ENCODE measurements at places on chromosomes 13 and 19.

- DNase-seq = no peak
Measured at GRCh38 chr19:49116544-49116943, 2.4 kb downstream of the LIN7B start.

DNA sequence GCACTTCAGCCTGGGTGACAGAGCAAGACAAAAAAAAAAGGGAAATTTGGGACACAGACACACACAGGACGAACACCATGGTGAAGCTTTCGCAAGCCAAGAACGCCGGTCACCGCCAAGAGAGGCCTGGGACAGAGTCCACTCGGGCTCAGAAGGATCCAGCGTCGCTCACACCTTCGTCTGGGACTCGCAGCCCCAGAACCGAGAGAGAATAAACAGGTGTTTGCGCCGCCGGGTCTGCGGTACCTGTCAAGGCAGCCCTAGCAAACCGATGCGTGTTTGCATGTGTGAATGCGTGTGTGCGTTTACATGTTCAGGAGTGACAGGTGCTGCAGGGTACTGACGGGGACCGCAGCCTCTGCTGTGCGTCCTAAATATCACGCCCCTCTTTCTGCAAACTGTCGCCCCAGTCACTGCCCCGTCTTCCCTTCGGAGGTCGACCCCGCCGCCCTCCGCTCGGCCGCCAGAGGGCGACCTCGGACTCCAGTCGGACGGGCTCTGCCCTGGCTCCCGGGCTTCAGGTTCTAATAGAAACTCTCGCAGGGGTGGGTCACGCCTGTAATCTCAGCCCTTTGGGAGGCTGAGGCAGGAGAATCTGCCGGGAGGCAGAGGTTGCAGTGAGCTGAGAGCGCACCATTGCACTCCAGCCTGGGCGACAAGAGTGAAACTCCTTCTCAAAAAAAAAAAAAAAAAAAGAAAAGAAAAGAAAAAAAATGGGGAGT is 11.8 kb upstream of the CSNK1G2 start:
- peak; percentile 87 for DNase-seq

DNA sequence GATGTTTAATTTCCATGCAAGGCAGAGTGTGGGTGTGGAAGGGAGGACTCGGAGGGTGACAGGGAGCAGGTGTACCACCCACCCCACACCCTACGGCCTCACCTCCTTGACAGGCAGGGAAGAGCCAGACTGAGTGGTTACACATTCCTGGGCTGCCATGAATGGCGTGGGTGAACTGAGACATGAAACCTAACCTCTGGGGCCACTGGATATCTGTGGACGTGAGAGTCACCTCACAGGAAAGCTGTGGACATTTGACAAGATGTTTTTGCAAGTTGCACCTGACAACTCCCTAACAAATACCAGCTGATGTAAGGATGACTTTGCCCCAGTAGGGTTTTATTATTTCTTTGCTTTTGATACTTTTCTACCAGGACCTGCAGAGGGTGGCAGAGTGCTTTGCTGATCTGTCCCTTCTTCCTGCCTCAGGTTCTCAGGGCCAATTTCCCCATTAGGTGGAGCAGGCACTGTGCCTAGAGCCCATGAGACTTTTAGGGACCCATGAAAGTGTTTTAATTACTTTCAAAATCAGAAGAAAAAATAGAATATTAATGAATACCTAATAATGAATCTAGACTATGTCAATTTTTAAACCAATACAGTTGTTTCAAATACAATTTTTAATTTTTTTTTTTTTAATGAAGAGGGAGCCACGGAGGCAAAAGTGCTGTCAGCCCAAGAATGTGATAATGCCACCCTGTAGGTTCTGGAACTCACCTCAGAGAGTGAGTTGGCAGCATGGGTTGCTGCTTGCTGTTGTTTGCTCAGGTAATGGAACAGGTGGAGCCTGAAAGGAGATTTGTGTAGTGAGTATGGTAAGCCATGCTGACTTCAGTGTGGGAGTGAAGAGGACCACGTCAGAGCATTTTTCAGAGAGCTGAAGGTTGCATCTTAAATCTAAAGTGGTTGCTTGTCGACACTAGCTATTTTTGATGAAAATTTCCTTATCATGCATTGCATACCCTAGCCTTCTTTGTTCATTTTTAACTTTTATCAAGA is 58.0 kb upstream of the CYSLTR2 start:
- peak; percentile 61 for DNase-seq

- no peak for DNase-seq
Measured at GRCh38 chr19:10923260-10924112, 5.0 kb downstream of the YIPF2 start.

- DNase-seq = no peak
Measured at GRCh38 chr19:55131421-55131820, 14.0 kb upstream of the PPP1R12C start.

DNA sequence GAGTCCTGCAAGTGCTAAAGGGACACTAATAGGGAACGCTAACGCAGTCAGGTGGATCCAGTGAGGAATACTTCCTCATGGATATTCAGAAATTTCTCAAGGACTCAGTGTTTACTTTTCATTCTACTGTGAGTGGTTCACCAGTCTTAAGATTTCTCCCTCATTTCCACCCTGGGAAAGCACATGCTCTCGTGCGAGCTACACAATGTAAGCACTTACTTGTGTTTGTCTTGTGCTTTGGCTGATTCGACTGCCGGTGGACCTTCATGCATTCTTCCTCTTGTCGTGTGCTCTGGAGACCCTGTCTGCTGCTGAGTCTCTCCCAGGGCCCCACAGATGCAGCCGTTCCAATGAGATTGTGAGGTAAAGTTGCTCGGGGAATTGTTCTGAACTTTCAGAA is 180.1 kb downstream of the NUFIP1 start:
- DNase-seq = no peak

DNA sequence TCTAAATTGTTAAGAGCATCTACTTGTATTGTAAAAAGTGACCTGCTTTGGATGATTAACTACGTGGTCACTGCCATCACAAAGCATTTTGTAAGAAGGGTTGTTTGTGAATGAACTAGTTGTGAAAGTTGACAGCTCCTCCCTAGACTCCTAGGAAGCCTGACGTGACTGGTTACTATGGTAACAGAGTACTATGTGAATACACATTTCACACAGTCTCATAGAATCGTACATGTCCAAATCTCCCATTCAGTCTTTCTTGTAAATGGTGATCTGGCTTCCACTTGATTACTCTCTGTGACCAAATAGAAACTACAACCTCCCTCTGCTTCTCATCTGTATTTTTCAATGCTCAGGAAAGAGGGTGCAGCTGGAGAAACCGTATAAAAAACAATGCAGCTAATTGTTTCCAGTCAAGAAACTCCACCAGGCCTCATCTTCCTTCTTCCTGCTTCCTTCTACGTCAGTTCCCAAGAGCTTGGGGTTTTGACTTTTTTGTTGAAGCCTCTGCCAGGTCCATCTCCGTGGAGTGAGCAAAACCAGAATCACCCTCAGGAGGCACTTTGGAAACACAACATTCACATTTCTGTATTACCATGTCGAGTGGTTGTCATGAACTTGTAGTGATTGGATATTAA is 83.4 kb downstream of the GPC6 start:
- DNase-seq = no peak

GRCh38 chr13:110233951-110234280 is 73.0 kb downstream of the COL4A1 start:
- DNase-seq = no peak

DNA sequence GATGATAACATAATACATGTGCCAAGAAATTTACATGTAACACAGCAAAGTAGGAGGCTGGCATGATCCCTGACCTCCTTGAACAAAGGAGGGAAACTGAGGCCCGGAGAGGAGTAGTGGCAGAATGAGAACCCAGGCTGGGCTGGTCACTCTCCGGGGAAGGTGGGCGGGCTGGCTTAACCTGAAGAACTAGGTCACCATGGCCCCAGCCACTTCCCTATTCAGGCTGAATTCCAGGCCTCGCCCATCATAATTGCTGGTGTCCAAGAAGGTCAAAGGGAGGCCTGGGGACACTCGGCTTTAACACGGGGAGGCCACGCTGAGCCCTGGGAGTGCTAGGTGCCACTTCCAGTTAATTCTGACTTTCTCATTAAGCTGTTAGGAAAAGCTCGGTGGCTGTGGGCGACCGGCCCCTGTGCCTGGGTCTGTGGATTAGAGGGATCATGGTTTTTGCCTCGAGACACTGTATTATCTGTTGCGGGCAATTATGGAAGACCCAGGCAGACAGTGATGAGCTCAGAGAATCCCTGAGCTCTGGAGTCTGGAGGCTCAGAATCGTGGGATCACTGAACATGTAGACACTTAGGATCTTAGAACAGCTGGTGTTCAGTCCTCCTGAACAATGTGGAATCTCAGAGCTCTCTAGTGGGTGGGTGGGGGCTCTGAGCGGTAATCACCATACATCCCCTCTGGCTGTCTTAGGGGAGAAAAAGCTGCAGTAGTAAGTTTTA is 5.0 kb upstream of the TINCR start:
- DNase-seq = no peak

GRCh38 chr13:49370371-49370770 is 73.5 kb downstream of the CAB39L start:
- DNase-seq = no peak

GRCh38 chr19:53130506-53130905 is 2.2 kb downstream of the ZNF415 start:
- DNase-seq = no peak

GRCh38 chr13:111303559-111303958 is 16.9 kb upstream of the TEX29 start:
- DNase-seq = no peak

DNA sequence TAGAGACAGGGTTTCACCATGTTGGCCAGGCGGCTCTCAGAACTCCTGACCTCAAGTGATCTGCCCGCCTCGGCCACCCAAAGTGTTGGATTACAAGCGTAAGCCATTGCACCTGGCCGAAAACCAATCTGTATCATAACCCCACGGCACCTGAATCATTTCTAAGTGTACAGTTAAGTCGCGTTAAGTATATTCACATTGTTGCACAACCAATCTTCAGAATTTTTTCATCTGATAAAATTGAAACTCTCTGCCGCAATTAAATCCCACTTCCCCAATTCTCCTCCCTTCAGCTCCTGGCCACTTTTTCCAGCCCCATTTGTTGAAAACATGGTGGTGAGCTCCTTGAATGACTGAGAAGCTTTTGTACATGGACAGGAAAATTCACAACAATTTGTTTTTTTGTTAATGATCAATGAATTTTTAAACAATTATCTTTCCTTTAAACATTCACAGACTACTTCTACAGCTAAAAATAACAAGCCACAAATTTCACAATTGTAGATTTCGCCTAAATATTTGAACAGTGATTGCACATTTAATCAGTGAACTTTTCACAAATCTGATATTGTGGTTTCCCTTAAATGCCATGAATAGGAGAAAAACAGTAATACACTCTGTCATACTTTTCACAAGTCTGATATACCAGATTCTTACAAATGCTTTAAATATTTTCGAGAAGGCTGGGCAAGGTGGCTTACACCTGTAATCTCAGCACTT is 13.8 kb downstream of the FGF21 start:
- no peak for DNase-seq

DNA sequence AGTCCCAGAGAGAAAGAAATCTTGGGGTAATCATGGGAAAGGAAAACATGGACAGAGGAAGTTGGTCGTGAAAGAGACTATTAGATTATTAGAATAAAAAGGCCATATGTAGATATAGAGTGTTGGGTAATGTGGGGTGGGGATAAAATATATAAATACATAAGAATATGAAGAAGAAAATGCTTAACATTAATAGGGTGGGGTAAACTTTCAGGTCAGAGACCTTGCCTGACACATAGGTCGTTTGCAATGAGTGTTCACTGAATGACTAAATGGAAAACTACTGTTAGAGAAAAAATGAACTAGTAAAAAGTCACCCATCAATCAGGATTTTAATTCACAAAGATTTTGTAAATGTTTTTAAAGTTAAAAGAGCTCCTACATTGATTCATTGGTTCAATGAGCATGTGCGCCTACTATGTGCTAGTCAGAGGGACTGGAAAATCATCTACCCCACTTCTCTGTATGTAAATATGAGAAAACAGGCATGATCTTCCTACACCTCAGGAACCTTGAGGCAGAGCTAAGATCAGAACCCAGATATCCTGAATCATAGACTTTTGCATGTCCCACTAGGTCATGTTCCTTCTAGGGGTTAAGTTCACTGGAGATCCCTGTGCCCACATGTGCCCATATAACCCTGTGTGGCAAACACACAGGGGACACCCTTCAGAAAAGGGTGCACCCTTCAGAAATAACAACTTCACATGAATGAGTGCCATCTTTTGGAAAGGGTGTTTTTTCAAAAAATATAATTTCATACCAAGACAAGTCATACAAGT is 24.6 kb upstream of the KLF12 start:
- no peak for DNase-seq

DNA sequence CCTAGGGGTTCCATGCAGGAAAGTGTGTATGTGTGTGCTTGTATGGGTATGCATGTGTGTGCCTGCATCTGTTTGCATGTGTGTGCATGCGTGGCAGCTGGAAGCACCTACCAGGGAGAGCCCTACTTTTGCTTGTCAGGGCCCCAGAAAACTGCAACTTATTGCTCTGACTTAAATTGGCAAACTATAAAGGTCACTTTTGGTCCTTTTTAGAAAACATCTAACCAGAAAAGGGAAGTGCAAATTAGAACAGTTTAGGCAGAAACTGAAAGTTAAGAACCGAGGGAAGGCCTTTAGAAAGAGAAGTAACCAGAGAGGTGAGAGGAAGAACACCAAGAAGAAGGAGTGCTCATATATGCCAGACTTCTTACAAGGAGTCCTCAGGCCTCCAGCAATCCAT is 32.5 kb downstream of the DLEU7 start:
- no peak for DNase-seq

GRCh38 chr19:17234911-17235299 is 8.9 kb downstream of the OCEL1 start:
- DNase-seq = peak; percentile 79

DNA sequence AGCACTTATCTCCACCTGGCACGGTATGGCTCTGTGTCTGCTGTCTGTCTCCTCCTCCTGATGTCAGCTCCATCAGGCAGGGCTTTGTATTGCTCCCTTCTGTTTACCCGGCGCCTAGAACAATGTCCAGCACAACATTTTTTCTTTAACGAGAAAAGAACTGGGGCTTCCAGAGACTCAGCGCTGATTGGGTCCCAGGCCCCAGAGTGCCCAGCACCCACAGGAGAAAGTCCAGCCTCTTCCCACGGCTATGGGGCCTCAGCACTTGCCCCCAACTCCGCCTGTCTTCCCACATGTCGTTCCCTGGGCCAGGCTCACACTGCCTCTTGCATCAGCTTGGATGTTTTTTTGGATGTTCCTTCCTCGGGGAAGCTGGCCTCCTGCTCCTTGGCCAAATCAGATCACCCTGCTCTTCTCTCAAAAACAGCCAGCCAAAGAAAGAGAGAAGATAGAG is 6.9 kb downstream of the MYPOP start:
- no peak for DNase-seq

- no peak for DNase-seq
Measured at GRCh38 chr13:23770428-23770827, 118.8 kb downstream of the MIPEP start.

DNA sequence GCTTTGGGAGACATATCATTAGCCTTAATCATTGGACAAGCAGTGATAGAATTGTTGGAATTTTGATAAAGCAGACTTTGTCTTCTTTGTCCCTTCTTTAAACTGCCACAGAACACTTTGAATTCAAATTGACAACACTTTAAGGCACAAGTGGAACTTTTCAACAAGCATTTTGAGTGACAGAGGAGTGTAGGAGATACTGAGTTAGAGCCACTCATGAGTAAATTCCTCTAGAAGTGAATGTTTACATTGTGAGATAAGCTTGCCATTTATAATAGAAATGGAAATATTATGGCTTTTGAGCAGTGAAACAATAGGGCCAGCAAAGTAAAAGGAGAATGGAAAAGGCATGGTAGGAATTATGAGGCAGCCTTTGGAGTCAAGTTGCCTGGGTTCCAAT is 515.8 kb downstream of the SLITRK6 start:
- no peak for DNase-seq
